ENCODE measurements at places on chromosomes 3 and 15.
A peak's percentile ranks its signal among the peaks of the same experiment; 100 is the strongest.

- DNase-seq, result no peak
These were observed 66.4 kb downstream of the DCUN1D1 start for GRCh38 chr3:182913889-182914288.

DNA sequence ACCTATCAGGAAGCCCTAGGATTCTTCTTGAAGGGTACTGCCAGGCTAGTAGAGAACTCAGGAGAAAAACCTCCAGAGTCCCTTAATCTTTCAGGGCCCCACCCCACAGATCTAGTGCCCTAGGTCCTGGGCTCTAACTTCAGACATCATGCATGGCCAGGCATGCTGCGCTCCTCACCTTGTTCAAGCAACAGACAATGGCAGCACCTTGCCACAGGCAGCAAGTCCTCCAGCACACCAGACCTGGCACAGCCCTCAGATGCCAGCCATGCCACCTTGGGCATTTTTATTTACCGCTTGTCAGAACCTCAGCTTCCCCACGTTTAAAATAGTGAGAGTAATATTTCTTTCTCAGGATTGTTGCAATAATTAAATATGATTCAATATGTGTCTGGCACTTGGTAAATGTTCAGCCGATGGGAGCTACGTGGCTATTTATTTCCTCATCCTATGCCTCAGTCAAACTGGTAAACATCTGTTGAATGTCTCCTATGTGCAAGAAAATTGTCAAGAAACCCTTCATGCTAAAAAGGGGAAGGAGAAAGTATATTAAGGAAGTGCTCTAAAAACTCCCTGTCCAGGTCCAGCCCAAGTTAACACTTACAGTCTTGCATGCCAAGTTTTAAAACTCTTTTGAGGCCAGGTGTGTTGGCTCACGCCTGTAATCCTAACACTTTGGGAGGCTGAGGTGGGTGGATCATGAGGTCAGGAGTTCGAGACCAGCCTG, 14.5 kb upstream of the CCR1 start:
- no peak for DNase-seq

GRCh38 chr3:187944390-187945179, 199.3 kb upstream of the BCL6 start:
- no peak for DNase-seq

GRCh38 chr3:35966629-35967464, 327.5 kb downstream of the ARPP21 start:
- DNase-seq, result no peak

DNA sequence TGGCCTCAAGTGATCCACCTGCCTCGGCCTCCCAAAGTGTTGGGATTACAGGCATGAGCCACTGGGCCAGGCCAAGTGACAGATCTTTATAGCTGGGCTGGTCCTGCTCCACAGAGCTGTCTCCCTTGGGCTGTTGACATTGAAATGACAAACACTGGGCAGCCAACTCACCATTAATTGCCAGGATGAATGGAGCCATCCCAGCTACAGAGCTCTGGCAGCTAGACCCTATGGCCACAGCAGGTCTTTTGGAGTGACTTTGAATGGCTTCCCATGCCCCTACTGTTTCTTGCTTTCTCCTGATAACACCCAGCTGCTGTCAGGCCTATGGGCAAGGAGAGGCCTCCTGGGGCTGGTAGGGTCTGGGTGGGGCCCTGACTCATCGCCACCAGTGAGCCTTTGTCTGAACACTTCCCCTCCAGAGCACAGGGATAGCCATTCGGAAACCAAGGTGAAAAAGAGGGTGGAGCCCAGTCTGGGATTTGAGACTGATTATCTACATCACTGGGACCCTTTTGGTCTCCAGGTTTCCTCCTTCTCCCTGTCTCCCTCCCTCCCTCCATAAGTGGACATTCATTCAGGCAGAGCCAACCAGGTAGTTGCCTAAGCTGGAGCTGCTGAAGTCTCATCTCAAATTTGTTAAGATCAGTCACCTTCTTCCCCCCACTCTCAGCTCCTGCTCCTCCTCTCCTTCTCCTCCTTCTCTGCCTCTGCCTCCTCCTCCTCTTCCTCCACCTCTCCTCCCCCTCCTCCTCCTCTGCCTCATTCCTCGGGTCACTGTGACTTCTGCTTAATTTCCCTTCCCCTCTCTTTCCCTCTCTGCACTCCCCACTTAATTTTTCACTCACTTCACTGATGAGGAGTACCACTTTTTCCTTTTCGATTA, 34.0 kb downstream of the BHLHE40 start:
- DNase-seq, result no peak

GRCh38 chr15:92579931-92580470, 75.6 kb downstream of the FAM174B start:
- DNase-seq, result no peak

DNA sequence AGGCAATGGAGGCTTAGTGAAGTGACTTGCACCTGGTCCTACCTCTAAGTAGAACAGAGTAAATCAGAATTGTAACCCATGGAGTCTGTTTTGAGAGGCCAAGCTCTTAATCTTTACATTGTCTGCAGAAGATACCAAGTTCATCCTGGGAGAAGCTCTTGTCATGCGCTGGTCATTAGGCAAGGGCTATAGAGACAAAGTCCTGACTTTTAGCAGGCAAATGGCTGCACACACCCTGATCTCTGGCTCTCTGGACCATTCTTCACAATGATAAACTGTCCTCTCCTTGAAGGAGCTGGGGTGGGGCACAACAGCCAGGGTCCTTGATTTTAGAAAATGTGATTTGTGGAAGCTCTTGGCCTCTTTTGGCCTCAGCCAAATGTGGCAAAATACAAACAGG, 65.4 kb downstream of the MCTP2 start:
- no peak for DNase-seq

GRCh38 chr3:159787178-159787574, 201.5 kb upstream of the IL12A start:
- peak; percentile 67 for DNase-seq

DNA sequence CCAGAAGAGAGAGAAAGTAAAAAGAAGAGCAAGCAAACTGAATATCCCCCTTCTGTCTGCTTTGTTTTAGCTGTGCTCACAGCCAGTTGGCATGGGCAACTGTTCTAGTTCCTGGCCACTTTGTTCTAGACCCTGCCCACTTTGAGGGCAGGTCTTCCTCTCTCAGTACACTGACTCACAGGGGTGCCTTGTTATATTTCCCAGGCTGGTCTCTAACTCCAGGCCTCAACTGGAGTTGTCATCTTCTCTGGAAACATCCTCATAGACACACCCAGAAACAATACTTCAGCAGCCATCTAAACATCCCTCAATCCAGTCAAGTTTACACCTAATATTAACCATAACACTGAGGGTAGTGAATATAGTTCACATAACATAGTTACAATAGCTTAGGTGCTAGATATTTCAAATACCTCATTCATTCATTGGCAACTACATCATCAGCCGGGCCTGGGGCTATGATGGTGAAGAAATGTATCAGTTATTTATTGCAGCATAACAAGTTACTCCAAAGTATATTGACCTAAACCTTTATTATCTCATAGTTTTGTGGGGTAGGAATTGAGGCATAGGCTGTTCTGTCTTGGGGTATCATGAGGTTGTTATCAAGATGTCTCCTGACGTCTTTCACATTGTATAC, 106.0 kb downstream of the UBE2E2 start:
- DNase-seq, result no peak

DNA sequence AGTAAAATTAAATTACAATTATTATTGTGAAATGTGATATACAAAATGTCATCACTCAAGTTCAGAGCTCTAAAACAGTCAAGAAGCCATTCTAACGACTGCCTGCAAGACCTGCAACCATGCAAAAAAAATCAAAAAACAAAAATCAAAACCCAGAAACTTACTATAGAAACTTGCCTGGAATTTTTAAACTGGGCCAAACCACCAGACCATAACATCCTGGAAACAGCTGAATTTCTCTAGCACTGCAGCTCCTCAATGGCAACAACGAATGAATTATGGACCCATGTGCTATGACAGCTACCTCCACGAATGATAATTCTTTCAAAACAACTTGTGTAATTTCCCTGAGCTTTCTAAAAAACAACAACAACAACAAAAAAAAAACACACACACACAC, 130.0 kb upstream of the KCNMB2 start:
- no peak for DNase-seq

DNA sequence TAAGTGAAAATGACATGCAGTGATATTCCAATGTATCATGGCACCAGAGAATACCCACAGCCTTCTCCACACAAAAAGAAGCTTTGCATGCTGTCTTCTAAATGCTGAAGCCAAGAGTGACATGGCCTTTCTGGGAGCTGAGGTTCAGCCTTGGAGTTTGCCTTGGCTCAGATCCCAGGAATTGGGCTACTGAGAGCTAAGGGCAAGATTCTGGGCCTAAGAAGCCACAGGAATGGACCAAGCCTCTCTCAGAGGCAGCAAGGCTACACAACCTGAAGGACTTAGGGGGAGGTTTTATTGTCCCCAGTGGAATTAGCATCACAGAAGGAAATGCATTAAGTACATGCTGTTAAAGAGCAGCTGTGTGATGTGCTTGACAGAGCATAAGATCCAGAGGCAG, 1078.5 kb downstream of the TUSC7 start:
- DNase-seq, result peak; percentile 52

DNA sequence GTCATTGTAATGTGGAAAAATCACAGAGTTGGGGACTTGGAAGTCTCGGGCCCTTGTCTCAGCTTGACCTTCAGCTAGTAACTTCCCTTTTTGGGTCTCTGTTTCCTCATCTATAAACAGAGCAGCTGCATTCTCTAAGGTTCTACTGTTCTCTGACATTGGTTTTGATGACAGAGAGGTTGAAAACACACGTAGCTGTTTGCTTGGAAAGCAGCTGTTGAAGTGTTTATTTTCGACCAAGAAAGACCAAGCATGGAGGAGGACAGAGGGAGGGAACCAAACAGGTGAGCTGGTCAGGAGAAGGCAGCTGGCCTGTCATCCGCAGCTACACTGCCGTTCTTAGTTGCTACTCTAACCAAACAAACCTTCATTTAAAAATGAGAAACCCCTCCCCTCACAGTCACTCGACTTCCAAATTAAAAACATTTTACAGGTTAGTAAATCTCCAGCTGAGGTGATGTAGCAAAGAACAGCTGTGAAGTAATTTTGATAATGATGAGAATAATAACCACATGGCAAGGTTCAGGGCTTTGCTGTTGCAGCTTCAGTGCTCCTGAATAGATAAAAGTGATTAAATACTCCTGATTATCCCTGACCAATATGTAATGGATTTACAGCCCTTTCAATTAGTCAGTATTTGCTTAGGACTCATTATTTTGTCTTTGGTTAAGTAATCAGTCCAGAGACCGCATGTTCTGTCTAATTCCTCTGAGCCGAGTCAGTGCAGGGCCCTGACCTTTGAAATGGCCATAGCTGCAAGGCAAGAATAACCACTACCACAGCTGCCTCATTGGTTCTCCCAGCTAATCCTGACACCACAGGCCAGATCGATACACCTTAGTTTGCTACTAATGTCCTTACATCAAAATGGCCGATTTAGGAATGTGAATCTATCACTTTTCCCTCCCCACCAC, 65.3 kb downstream of the MEIS2 start:
- DNase-seq, result no peak

All from AG04450 (cell line).